ENCODE measurements at places on chromosomes 2 and 18.

DNA sequence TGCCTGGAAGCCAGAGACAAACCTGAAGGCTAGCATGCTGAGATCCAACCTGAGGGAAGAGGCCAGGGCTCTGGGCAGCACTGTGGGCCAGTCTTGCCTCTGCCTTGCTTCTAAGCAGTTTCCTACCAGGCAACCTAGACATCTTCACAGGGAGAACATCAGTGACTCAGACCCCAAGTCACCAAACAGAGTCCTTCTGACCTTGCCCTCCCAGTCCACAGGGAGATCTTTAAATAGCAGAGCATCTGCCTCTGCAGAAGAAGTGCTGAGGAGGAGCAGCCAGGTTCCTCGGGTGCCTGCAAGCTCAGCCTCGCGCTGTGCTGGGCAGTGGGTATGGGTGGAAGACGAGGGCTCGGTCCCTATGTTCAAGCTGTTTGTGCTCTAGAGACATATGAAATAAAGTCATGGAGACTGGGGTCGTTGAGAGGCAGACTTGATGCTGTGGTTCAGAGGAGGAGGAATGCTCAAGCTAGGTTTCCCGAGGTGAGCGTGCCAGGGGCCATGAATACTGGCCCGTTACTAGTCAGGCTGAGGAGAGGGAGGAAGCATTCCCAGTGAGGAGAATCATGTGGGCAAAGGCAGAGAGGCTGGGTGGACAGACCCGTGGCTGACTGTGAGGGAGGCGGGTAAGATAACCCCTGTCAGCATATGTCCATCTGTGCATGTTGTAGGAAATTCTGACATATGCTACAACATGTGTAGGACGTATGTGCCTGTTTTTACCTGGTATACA, 66.5 kb downstream of the BOLA3 start:
- no peak for DNase-seq

GRCh38 chr2:20752293-20752692, 70.6 kb downstream of the LDAH start:
- no peak for DNase-seq

DNA sequence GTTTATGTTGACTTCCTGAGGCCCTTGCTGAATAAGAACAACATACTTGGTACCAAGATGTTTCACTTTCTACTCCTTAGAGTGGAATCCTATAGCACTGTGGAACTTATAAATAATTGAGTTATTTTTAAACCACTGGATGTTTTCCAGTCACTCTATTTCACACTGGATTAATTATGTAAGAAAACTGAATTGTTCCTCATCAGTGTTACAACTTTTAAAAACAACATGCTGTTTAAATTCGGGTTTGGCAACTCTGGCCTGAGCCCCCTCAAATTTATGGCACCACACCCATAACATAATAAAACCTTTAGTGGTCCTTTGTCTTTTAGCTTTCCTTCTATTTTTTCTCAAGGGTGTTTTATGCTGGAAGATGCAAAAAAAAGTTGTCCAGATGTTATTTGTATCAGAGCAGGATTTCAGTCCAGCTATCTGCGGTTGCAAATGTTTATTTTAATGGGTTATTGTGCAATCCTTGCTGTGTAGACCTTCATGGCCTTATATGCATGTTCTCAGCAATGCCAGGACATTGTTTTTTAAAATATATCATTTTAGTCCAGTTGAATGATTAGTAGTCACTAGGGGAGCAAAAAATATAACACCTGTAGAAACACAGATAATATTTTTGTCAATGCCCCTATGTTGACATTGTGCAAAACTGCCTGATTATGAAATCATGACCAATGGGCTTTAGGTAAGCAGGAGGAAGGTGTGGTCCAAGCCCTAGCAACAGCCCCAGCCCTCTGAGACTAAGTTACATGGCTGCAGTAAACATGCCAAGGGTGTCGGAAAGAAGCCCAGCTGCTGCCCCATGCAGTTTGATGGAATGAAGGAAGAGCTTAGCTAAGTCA, 638.0 kb upstream of the ZEB2 start:
- DNase-seq = no peak

DNA sequence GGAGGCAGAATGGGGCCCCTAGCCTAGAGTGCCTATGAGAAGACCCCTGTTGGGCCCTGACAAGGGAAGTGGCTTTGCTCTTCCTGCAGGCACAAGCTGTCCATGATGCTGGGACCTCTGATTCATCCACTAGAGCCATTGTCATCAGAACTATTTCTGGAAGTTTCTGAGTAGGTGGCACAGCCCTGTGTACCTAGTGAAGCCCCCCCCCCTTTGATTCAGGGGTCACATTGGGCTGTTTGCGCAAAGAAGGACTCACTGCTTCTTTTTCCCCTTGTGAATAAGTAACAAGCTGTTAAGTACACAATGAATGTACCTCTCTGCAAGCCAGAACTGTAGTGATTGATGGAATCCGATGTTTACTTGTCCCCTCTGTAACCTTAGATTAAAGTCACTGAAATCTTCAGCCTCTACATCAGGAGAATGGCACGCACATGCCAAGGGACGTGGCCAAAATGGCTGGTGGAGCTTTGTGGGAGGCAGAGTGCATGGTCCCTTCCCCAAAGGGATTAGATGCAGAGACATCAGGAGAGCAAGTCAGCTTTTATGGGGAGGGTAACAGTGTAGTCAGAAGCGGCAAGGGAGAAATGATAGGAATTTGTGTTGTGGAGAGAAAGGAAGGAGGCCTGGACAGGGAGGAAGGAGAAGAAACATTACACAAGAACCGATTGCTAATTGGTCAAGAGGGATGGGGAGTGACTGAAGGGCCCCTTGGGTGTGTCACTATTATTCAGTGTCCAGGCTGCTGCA, 267.6 kb upstream of the RAB12 start:
- DNase-seq = no peak

GRCh38 chr2:98296440-98296839, 49.8 kb upstream of the CNGA3 start:
- DNase-seq = no peak

- no peak for DNase-seq
Observed at GRCh38 chr2:234241656-234242458, 191.4 kb downstream of the SPP2 start.

- DNase-seq = no peak
Observed at GRCh38 chr2:56478027-56478426, 294.2 kb downstream of the CCDC85A start.

- no peak for DNase-seq
Observed at GRCh38 chr2:195531754-195532153, 125.3 kb upstream of the SLC39A10 start.

Data from suppressor macrophage treated with lipopolysaccharide for 4 hours (primary cell).